Hepatic stellate cell (primary cell): ENCODE measurements at places on chromosomes 1 and 21.

- DNase-seq, result no peak
Measured at GRCh38 chr1:168116327-168116799, 20.4 kb downstream of the GPR161 start.

DNA sequence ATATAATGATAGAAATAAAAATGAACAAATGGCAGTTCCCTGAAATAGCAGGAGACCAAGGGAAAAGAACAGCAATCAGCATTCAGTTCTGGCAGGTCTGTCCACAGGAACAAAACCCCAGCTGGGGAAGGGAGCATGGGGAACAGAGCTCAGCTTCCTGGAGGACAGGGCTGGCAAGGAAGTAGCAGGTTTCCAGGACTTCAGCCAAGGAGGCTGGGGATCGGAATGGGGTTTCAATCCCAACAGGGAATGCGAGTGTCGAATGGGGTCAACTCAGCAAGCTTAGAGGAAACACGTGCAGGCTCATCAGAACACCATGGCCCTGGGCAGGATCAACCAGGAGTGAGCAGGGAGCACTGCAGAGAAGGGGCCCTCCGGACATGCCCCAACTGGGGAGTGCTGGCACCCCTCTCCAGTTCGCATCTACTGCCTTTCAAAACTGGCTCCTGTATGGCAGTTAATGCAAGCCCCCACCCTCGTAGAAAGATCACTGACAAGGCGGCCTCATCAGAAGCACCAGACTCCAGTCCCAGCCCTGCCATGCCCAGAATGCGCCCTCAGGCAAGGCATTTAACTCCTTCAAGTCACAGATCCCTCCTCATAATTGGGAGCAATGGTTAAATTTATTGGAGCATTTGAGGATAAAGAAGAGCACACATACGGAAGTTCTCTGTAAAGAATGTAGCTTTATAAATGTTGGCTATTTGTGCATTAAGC is 72.4 kb downstream of the SEC16B start:
- no peak for DNase-seq

DNA sequence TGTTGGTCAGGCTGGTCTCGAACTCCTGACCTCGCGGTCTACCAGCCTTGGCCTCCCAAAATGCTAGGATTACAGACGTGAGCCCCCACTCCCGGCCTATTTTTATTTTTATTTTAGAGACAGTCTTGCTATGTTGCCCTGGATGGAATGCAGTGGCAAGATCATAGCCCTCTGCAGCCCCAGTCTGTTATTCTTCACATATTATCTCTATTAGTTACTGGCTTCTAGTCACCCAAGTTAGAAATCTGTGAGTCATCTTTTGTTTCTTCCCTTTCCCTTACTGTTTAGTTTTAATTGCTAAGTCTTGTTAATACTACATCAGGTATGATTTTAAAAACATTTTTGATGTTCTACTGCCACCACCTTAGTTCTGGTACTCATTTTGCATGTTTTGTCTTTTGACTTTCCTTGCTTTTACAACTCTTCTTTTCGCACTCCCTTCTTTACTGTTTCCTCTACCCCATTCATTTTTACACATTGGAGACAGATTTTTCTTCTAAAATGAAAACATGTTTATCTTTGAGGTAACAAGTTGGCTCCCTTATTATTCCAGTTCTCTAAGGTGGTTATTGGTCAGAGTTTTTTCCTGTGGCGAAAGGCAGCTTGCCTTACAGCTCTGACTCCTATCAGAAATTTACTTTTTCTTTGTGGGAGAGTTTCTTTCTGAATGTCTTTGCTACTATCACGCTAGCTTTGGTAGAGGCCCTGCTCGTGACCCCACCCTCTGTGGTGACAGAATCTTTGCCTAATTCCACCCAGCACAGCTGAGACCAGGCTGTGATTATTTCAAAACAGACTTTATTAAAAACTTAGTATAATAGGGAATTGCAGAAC is 19.5 kb downstream of the ZMYM4 start:
- DNase-seq, result peak; percentile 59

DNA sequence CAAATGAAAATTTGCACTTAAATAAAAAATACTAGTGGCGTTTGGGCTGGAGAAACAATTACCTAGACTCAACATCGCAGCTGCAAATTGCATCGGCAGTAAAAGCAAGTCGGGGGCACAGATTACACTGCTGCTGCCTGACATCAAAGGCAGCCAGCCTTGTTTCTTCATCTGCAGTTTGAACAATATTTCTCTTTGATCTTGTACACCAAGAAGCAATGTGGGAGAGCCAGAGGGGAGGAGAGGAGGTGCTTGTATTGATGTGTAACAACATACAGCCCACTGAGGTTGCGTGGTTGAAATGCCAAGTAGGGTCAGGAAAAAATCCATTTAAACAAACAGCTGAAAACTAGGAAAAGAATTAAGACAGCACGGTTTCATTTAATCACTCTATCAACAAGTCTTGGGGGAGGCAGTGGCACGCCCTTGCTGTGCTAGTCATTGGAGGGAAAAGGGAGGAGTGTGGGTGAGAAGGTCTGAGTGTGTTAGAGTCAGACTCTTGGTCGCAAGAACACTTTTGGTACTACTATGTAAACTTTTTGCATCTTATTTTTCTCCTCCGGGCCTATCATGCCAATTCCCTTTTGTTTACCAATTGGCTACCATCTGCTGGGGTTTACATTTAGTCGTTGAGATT is 456.5 kb downstream of the OMA1 start:
- no peak for DNase-seq

DNA sequence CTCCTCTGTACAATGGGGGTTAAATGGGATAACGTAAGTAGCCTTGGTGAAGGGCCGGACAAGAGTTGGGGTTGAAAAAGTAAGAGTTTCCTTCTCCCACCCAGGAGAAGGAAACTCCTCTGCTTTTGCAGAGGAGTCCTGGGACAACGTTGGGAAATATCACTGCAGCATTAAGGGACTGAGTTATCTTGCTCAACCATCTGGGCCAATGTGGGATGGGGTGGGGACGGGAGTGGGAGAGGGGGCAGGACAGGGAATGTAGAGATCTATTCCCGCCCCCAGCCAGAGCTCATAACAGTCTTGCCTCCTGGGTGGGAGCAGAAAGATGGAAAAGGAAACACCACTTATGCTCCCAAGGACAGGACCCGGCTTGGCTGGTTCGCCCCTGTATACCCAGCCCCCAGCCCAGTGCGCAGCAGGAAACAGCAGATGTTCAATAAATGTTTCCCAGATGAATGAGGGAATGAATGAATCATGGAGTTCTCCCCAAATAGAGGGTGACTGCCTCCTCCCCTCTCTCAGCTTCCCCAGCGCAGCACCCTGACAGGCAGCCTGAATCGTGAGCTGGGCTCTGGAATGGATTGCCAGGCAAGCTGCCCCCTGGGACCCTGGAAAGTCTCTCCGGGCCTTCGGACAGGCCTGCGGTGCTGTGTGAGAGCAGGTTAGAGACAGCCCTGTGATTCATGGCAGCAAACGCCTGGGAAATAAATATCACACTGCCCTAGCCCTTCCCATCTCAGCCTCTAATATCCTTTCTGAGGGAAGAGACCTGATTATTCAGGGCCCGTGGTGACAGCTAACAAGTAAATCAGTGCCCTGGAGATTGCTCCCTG is 24.8 kb downstream of the FBXO2 start:
- no peak for DNase-seq
